ENCODE measurements at places on chromosomes 13 and 19.

GRCh38 chr13:83730674-83731073 is 151.6 kb downstream of the SLITRK1 start:
- no peak for DNase-seq

DNA sequence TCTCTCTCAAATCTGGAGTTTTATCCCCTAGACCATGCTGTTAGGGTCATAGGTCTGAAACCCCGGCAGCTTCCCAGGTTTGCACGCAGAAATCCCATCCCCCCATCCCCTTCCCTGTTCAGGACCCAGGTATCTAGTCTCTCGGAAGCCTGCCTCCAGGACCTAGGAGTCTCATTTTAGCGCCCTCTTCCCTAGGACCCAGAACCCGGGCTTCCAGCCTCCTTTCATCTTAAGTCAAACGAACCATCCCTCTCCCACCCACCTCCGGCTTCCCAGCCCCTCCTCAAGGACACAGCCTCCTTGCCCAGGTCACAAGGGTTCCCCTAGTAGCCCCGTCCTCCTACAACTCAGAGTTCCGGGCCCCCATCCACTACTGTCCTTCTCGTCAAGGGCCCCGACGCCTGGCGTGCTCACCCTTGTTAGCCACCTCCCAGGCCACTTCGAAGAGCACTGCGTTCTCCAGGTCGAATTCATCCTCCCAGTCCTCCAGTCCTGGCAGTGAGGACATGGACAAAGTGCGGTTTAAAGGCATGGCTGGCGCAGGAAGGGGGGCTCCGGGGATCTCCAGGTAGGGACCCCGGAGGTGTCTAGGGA is 431 bp downstream of the GYS1 start:
- no peak for DNase-seq

GRCh38 chr13:113972451-113973217 is 1.2 kb downstream of the C13orf46 start:
- DNase-seq = no peak

- no peak for DNase-seq
Observed at GRCh38 chr13:47803131-47803530, 197.9 kb downstream of the SUCLA2 start.

DNA sequence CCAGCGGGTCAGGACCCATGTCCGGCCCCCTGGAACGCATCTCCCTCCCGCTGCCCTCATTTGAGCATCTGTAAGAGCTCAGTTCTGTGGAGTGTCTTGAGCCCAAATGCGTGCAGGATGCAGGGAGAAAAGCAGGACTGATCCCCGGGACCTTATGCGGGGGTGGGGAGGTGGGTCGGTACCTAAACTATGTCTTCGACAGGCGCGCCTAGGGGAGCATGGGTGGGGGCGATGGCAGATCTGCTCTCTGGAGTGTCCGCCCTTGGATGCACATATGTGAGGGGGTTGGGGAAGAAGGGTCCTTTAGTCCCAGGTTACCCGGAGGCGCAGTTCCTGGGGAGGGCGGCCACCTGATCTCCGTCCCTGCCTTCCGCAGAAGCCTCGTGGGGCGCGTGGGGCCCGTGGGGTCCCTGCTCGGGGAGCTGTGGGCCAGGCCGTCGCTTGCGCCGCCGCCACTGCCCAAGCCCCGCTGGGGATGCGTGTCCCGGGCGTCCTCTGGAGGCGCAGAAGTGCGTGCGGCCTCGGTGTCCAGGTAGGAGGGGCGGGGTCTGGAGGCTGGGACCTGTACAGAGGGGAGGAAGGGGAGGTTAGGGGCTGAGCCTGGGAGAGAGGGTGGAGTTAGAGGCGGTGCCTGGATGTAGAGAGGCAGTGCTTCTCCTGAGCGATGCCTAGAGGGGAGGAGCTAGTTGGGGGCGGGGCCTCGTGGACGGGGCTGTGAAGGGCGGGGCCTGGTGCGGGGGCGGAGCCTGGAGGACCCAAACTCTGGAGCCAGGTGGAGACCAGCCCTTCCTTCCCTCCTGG is 2.9 kb downstream of the CILP2 start:
- DNase-seq = peak; percentile 64

GRCh38 chr19:46179076-46179759 is 31.2 kb downstream of the IGFL2 start:
- DNase-seq = no peak

DNA sequence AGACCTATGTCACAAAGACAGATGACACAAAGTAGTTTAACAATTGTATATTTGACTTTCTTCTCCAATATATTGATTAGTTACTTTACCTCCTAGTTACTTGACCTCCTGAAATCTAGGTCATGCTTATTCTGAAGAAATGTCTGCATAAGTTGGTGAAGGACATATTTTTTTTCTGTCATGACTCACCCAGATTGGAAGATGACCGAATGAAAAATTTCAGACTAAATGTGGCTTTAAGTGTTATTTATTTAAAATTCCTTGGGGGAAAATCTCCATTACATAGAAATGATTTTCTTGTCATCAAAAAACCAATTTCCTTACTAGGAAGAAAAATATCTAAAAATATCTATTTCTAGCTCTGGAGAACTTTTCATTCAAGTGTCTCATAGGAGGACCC is 217.1 kb downstream of the POSTN start:
- DNase-seq = no peak

- no peak for DNase-seq
Observed at GRCh38 chr13:33696530-33696929, 121.4 kb upstream of the RFC3 start.

DNA sequence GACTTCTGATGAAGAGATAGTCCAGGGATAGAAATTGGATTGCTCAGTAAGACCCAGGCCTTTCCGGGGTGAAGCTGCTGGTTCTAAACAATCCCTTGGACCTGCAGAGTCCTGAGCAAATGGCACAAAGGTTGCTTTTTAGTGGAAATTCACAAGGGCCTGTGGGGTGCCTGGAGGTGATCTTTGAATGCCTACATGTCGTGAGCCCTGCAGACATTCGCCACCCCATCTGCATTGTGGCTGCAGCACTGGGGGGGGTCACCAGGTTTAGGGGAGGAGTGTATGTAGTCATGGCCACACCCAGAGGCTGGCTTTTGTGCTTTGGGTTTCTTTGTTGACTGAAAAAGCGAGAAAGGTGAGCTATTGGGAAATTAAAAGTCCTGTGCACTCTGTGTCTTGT is 41.4 kb downstream of the SLC7A9 start:
- no peak for DNase-seq

GRCh38 chr19:2912306-2912705 is 11.6 kb downstream of the ZNF57 start:
- DNase-seq = no peak

DNA sequence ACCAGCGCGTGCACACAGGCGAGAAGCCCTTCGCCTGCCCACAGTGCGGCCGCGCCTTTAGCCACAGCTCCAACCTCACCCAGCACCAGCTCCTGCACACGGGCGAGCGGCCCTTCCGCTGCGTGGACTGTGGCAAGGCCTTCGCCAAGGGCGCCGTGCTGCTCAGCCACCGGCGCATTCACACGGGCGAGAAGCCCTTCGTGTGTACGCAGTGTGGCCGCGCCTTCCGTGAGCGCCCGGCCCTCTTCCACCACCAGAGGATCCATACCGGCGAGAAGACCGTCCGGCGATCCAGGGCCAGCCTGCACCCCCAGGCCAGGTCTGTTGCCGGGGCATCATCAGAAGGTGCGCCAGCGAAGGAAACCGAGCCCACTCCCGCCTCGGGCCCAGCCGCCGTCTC is 4.4 kb upstream of the ZNF446 start:
- DNase-seq = no peak

DNA sequence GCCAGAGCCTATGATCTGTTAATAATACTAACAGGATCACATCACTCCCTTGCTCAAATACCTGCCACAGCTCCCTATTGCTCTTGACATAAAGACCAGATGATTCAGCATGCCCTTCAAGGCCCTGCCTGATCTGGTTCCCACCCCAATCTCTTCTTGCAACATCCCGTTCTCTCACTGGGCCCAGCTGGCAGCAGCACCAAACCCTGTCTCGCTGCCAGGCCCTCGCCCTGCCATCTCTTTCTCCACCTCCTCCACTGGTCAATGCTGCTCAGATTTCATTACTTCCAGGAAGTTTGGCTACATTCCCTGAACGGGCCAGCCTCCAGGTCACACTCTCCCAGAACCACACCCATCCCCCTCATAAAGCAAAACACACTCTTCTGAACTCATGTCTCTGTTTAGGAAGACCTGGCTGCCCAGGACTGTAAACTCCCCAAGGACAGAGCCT is 8.6 kb upstream of the BCAT2 start:
- no peak for DNase-seq

GRCh38 chr13:77827332-77827731 is 91.3 kb downstream of the EDNRB start:
- DNase-seq = no peak

- DNase-seq = no peak
Observed at GRCh38 chr13:71169180-71169579, 697.8 kb downstream of the DACH1 start.

- DNase-seq = no peak
Observed at GRCh38 chr13:40394304-40394985, 272.0 kb downstream of the FOXO1 start.

DNA sequence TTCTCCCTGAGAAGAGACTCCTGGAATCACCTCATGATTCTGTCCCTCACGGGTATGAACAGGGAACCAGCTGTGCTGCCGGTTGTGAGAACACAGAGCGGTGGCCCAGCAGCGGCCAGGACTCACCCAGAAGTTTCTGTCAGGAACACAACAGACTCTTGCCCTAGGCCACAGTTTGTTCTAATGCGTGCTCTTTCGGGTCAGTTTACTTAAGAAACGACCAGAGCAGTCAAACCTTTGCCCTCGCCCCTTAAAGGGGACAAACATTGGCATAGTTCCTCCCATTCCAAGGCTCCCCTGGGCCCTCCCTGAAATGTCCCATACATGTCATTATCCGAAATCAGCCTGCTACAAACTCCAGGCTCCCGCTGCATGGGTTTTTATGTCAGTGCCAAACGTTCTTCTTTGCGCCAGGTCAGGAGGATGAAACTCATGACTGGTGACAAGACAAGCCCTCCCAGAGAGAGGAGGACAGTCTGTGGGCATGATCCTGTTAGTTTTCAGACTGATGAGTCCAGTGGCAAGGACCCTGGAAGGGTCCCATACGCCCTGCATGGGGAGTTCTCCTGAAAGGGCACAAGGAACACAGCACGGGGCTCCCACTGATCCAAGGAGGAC is 18.3 kb downstream of the ZIC5 start:
- no peak for DNase-seq

- DNase-seq = no peak
Observed at GRCh38 chr13:90416519-90416918, 931.0 kb upstream of the MIR17HG start.

DNA sequence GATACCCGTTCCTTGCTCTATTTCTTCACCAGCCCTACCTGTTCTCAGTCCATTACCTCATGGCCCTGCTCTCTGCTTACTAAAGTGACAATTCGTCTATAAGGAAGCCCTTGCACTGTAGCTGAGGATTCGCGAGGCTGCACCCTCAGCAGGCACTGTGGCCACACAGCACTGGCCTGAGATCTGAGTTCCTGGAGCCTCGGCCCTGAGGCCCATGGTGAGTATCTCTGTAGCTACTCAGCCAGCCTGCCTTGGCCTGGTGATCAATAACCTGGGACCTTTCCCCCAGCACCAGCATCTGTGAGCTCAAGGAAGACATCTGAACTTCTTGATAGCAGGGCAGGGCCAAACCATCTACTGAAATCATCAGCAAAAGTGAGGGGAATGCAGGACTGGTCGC is 90.7 kb downstream of the RGCC start:
- DNase-seq = no peak

- DNase-seq = no peak
Observed at GRCh38 chr13:50527612-50528509, 315.6 kb downstream of the DLEU7 start.

DNA sequence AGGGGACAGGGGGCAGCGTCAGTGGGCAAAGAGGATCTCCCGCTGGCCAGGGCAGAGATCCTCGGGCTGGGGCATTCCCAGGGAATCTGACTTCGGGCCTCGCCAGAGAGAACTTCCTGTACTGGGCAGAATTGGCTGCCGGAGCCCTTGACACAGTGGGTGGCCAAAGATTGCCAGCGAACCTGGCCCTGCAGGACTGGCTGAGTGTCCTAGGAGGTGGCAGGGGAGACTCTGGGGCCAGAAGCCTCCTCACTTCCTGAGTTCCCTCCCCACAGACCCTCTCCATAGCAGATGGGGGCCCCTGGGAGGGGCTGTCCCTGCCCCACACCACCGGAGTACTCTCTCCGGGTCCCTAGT is 19.3 kb downstream of the DPP9 start:
- DNase-seq = no peak

DNA sequence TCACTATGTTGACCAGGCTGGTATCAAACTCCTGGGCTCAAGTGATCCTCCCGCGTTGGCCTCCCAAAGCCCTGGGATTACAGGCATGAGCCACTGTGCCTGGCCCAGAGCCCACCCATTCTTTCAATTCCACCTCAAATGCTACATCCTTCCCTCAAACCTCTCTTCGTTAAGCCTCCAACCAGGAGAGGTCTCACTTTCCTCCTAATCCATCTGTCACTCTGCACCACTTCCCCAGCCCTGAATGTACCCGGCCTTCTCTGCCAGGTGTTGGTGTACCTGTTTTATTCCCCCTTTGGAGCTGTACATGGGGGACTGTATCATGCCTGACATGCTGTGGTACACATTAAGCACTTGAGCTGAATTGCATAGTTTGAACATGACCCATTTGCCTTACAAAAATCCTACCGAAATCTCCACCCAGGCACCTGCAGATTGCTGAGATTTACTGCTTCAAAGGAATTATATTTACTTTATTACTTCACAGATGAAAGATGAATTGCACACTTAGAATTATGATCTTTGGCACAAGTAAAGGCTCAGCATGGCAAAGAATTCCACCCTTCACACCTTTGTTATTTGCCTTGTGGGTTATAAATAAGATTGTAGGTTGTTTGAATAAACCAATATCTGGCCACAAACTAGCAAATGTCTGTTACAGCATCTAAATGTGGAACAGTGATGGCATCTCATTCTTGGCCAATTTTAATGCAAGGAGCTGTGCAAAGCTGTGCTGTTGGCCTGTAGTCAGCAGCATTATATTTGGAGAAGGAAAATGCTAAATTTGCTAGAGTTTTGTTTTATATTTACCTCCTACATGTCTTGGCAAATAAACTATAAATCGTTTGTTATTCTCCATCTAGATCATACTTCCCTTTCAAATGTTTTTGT is 15.6 kb upstream of the WASF3 start:
- no peak for DNase-seq

GRCh38 chr19:19306191-19306590 is 14.1 kb downstream of the SUGP1 start:
- no peak for DNase-seq

DNA sequence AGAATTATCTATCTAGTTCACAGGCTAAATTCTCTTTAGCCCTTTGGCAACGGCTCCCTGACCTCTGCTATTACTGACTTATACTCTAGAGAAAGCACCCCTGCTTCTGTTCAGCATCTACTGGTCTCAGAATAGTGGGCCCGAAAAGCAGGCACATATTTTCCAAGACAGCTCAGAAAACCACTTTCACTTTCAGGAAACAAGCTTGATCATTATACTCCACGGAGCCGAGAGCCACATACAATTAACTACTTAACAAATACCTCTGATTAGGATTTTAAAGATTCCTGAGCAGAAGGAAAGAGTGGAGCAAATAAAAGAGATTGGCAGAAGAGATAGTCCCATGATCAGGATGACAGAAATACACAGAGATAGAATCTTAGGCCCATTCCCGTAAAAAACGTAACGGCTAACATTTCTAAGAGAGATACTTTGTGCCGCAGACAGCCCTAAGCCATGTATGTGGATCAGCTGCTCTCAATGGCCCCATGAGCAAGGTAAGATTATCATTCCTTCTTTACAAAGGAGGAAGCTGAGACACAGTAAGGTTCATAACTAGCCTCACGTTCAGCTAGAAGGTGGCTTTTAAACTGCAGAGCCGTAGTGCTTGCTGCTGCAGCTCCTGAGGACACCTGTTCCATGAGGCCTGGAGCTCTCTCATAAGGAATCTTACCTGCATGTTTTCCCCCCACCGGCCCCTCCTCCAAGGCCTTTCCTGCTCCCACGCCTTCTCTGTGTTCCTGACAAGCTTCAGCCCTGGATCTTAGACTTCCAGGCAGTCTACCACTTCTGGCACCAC is 227.2 kb downstream of the FOXO1 start:
- DNase-seq = no peak
